ENCODE measurements at places on chromosomes 11 and 22.

GRCh38 chr11:11370255-11370961 is 17.4 kb upstream of the CSNK2A3 start:
- peak; percentile 56 for DNase-seq

GRCh38 chr11:60971520-60971919 is at the start of gene CD6:
Gene CD6, plus strand, starts transcription at chr11:60971680. Its CDS starts 186 bp downstream, at chr11:60971866.
- no peak for DNase-seq

DNA sequence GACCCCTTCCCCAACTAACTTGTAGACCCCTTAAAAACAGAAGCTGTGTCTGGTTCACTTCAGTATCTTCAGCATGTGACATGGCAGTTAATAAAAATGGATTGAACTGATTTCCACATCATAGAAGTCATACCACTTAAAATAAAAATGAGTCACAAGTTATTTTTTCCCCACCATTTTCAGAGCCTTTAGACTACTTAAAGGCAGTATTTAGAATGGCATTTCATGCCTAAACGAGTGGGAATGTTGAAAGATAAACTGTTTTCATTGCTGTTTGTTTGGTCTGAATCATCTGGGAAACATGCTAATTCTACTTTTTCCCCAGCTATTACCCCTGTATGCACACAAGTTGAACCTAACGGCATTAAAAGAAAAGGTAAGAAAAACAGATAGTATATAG is 324.0 kb downstream of the RAB38 start:
- no peak for DNase-seq

GRCh38 chr11:108912581-108912980 is 247.7 kb downstream of the DDX10 start:
- DNase-seq, result no peak

GRCh38 chr22:25485626-25486545 is 78.6 kb upstream of the GRK3 start:
- DNase-seq, result no peak

DNA sequence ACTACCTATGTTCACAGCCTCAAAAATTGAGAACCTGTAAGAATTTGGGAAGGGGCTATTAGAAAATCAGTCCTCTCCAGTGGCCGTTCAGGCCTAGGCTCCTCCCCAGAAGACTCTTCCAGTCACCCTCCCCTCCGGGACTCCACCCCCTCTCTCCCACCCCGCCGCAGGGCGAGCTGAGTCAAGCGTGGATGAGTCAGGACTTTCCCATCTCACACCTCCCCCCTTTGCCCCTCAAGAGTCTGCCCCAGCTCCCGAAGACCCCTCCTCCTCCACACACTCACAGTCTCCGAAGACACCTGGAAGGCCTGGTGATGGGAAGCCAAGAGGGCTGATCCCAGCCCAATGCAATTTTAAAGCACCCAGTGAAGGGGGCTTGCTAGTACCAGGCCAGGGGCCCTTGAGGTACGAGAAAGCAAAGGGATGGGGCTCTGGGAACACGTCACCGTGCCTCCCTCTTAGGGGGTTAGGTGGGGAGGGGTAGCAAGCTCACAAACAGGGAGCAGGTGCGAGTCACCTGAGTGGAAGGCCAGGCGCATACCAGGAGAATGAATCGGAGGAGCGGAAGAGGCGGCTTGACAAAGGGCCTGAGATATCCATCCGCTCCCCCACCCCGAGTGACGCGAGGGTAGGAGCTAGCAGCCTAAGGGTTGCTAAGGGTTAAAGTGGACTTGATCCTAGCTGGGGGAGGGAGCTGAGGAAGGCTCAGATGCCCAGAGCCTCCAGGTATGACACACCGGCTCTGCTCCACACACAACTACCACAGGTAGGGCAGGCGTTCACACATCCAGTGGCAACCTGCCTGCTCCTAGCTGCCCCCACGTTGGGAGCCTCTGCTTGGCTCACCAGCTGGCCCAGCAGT is 13.6 kb downstream of the BCL9L start:
- DNase-seq, result no peak

- DNase-seq, result peak; percentile 89
Observed at GRCh38 chr11:69044111-69045013, 4.4 kb upstream of the TPCN2 start.

Measured in Ammon's horn (tissue), 1 donor.